ENCODE measurements at places on chromosomes 5 and 9.
A peak's percentile ranks its signal among the peaks of the same experiment; 100 is the strongest.

DNA sequence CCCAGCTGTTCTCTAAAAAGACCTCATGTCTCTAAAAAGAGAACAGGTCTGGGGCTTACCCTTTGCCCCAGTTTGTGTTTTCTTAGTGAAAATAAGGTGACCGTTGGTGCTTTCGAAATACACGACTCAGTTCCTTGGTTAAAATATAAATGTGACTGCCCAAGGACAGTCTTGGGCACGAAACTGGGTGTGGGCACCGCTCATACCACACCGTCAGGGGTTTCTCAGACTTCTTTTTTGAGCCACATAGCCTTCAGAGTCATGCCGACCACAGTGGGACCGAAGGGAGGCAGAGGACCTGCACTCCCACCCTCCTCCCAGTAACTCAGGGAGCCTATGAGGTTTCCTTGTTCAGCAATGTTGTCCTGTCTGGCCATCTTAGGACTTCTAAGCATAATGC lies 6.5 kb downstream of the SNX18 start:
- no peak for DNase-seq

GRCh38 chr5:13987843-13988464 lies 43.5 kb upstream of the DNAH5 start:
- DNase-seq: no peak

GRCh38 chr5:10631316-10631996 lies 67.6 kb downstream of the ANKRD33B start:
- DNase-seq: no peak

GRCh38 chr9:6072453-6072852 lies 57.0 kb upstream of the RANBP6 start:
- DNase-seq: no peak

DNA sequence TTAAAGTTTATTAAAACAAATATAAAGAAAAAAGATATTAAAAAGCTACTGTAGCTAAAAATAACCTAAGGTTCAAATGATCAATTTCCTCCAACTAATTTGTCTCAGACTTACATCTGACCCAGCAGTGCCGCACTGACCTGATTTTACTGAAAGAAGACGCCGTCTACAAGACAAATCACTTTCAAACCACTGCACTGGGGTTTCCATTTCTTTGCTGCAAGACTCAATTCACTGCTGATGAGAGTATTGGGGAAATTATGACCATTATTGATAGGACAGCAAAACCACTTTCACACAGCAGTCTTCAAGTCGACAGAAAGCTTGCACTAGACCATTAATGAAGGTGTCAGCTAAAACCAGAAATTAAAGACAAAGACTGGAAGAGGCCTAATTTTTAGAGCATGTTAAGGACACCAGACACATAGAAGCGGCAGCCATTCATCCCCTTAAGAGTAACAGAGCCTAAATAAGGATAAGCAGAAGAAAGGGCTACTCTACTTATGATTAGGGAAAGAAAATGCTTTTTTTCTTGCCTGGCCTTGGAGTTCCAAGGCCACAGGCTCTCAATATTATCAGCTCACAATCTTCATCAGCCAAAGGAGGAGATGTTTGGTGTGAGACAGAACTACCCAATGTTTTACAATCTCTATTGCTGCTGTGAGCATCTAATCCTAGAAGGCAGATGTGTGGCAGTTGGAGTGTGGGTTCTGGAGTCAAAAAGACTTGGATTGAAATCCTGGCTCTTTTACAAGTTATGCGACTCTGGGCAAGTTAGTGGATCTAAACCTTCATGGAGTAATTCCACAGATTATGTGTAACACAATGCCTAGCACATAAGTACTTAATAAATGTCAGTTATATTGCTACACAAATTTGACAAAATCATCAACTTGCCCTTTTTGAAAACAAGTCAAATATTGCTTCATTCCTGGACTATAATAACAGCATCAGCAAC lies 190.7 kb downstream of the MAPKAP1 start:
- no peak for DNase-seq

- DNase-seq: no peak
Measured at GRCh38 chr5:33507426-33507825, 66.7 kb downstream of the TARS1 start.

DNA sequence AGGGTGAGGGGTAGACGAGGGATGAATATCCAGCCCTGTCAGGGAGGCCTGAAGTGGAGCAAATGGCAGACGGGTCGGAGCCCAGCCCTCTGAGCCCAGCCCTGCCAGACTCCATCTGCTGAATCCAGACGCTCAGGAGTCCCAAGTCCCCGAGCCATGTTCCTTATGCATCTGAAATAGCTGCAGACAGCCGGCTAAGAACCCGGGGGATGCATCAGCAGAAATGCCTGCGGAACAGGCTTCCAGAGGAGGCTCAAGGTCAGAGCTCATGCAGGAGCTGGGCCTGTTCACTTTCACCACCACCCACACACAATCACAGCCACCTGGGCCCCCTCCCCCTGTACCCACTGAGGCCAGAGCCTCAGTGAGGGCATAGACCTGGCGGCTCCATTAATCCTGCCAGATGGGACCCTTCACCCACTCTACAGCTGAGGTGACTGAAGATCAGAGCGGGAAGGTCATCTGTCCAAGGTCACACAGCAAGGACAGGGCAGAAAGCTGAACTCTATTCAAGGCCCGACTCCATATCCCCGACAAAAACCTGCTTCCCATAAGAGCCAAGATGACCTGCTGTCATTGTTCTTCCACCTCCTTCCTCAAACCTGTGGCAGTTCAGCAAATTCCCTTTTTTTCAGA lies 24.4 kb upstream of the AKNA start:
- no peak for DNase-seq

GRCh38 chr5:170154297-170154696 lies 48.6 kb downstream of the FOXI1 start:
- no peak for DNase-seq

GRCh38 chr5:59173578-59173977 lies 590.7 kb downstream of the RAB3C start:
- no peak for DNase-seq

DNA sequence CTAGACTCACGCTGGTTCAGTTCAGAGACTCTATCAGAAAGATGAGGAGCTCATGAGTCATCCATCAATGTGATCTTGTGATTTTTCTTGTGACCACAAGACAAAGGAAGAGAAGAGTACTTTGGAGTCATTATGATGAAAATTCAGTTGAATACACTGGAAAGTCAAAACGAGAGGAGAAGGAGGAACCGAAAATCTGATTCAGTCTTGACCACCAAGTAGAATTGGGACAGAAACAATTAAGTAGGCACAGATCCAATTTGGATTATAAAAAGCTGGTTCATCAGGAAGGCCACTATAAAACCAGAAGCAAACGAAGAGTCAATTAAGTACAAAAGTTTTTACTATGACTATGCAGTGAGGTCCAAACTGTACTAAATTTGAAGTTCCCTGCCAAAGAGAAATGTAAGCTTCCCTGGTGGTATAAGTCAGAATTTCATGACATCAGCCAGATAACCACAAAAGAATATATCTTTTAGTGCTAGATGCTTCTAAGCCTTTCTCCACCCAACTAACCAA lies 90.9 kb downstream of the THBS4 start:
- DNase-seq: peak; percentile 19

- DNase-seq: no peak
Measured at GRCh38 chr5:179954434-179954833, 46.7 kb upstream of the TBC1D9B start.

- no peak for DNase-seq
Measured at GRCh38 chr5:96854067-96854466, 22.2 kb upstream of the ERAP2 start.

GRCh38 chr5:130050585-130050984 lies 146.3 kb downstream of the CHSY3 start:
- no peak for DNase-seq

- DNase-seq: peak; percentile 64
Measured at GRCh38 chr9:92140074-92140753, 25.0 kb upstream of the SPTLC1 start.

- no peak for DNase-seq
Measured at GRCh38 chr5:151480384-151481293, 33.2 kb downstream of the SLC36A1 start.

GRCh38 chr9:98892288-98892687 lies 51.4 kb upstream of the COL15A1 start:
- no peak for DNase-seq

DNA sequence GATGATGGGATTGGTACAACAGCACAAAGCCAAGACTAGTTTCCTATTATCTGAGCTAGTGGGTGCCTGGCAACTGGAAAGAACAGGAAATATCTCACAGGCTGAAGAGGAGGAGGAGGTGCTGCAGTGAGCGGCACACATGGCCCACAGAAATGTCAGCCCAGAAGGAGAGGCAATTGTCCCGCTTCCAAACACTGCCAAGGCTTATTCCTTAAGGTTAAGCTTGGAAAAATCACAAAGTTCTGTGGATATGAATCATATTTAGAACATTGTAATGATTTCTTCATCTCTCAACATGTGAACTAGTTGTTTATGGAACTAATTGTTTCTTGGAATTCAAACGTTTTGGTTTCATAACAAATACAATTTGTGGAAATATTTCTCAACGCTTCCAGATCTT lies 1019.5 kb upstream of the SEMA6A start:
- DNase-seq: no peak

- DNase-seq: no peak
Measured at GRCh38 chr5:178338126-178338749, 105.6 kb upstream of the PHYKPL start.

GRCh38 chr9:105444130-105444529 lies 3.7 kb upstream of the FSD1L start:
- DNase-seq: no peak

GRCh38 chr9:125829743-125830142 lies 82.6 kb downstream of the PBX3 start:
- peak; percentile 52 for DNase-seq

DNA sequence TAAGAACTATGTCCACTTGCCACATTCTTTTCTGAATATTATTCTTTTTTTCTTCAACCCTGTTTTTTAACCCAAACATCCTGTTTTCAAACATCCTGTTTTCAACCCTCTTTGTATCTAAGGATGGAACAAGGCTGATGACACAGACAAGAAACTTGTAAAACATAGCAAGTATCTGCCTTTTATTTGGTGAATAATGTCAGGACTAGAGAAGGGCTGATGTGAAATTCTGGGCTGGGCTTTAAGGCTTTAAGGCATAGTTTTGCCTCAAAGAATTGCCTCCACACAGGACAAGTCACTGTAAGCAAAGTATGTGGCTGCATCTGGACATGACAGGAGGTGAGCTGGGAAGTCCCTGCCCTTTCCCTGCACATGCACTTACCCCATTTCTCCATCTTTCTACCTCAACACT lies 42.5 kb upstream of the RIC1 start:
- no peak for DNase-seq

- DNase-seq: no peak
Measured at GRCh38 chr5:137304226-137304874, 194.8 kb downstream of the SPOCK1 start.

DNA sequence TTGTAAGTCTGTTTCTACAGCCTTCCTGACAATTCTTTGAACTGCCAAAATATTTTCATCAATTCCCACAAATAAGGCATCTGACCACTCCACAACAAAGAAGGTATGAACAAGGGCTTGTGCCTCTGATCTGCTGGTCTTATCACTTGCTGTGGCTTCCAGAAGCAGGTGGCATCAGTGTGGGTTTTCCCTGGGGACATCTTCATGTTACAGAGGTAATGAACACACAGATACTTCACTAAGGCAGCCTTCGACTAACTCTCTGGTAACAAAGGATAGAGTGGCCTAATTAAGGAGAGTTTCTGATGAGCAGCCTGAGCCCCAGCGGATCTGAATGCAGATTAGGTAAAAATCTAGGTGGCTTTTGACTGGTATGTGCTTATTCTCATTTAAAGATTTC lies 15.2 kb upstream of the ERAP2 start:
- DNase-seq: no peak

GRCh38 chr9:130444565-130445221 lies at the start of gene ASS1:
Gene ASS1, plus strand, starts transcription at chr9:130444961. Its CDS starts 7,268 bp downstream, at chr9:130452229.
- DNase-seq: peak; percentile 61

GRCh38 chr9:99296291-99296951 lies 74.3 kb downstream of the SEC61B start:
- DNase-seq: peak; percentile 24

All from activated CD4-positive, alpha-beta T cell treated with anti-CD3 and anti-CD28 coated beads for 4 hours (primary cell).